Omental fat pad (tissue), 4 donors: ENCODE measurements at places on chromosomes 5 and 9.

GRCh38 chr5:112921026-112921832 is 798 bp downstream of the REEP5 start:
- peak; percentile 35 for DNase-seq

- DNase-seq: no peak
Observed at GRCh38 chr9:127066060-127066850, 56.2 kb downstream of the ANGPTL2 start.

GRCh38 chr5:78647838-78648358 is 674 bp downstream of the LHFPL2 start:
- no peak for DNase-seq

DNA sequence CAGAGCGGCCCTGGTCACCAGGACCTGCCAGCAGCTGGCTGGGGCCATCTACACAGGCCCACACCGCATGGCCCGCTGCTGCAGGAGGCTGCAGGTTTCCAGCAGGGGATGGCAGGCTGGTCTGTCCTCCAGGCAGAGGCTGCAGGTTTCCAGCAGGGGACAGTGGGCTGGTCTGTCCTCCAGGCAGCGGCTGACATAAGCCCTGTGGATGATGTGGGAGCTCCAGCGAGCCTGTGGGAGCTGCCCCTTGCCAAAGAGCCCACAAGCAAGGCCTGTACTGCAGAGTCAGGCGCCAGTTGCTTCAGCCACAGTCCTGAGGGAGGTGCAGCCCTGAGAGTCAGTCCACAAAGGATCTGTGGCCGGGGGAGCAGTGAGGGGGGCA is 18.5 kb downstream of the TPPP start:
- no peak for DNase-seq

DNA sequence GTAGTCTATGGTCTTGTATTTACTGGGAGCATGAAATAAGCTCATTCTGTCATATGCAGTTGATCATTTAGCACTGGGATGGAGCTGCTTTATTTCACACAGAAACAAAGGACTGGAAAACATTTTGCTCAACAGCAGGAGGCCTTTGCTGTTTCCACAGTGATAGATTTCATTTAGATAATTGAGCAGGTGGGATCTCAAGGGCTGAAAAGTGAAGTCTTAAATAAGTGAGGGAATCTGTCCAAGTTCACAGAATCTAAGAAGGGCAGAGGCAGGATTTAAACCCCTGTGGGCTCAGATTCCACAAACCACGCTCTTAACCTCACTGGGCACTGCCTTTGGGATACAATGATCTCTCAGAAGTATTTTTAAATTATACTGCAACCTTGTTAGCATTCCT is 47.8 kb downstream of the PRLR start:
- no peak for DNase-seq

GRCh38 chr5:175457466-175457865 is 13.5 kb upstream of the DRD1 start:
- DNase-seq: no peak

- DNase-seq: no peak
Observed at GRCh38 chr9:96484521-96484931, 34.6 kb downstream of the HABP4 start.

DNA sequence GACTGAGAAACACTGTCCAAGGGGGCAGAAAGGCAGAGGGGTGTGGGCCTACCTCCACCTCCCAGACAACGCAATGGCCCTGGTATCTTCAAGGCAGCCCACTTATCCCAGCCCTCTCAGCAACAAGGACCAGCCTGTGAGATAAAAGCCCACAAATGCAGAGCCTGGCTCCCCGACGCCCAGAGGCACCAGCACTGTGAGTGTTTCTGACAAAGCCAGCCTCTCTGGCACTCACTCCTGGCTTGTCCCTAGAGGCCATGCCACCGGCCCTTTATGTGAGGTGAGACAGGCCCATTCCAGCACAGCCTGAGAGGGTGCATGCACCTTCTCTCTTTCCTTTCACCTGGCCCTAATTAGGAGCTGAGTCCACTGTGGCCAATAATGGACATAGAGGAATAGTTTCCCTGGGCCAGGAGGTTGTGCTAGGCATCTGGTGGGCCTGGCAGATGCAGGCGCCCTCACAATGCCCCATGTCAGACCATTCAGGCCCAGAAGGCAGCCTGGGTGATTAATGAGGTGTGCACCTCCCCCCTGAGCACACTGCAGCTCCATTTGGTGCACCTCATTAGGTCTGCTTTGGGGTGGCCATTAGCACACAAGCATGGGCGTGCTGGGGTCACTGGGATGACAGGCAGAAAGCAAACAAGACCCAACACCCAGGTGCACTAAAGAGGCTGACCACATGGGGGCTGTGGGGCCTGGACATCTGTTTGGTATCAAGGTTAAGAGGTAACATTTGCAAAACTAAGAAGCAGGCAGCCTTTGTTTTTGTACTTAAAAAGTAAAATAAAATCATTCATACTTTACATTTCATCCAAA is 176.0 kb downstream of the MED10 start:
- no peak for DNase-seq

DNA sequence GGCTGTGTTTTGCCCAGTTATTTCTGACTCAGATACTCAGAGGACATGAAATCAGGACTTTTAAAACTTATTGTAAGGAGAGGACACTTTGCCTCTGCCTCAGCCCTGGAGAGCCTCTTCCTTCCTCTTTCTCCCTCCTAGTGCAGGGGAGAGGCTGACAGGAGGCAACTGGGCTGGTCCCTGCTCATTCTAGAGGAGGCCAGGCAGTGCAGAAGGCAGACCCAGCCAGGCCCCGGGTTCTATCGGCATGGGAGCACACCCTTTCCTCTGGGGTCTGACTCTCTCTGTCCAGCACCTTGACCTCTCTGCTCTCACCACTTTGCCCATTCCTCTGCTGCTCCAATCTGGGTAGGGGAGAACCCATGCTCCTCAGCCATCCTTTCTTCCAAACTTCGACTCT is 16.0 kb upstream of the SMIM32 start:
- no peak for DNase-seq

GRCh38 chr5:155080721-155081120 is 67.2 kb downstream of the KIF4B start:
- no peak for DNase-seq

DNA sequence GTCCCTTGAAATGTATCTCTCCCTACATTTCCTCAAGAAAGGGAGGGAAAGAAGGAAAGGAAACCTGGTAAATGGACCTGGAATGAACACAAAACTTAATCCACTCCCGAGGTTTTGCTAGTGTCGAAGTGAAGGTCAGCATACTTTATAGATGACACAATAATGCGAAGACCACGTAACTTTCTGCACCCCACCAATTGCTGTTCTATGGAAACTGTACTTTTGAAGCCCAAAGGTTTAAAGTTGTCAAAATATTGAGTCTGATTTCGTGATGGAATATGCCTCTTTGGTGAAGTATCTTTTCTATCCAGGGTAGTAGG is 103.7 kb downstream of the SNCAIP start:
- DNase-seq: no peak
